ENCODE measurements at places on chromosomes 2 and 18.

DNA sequence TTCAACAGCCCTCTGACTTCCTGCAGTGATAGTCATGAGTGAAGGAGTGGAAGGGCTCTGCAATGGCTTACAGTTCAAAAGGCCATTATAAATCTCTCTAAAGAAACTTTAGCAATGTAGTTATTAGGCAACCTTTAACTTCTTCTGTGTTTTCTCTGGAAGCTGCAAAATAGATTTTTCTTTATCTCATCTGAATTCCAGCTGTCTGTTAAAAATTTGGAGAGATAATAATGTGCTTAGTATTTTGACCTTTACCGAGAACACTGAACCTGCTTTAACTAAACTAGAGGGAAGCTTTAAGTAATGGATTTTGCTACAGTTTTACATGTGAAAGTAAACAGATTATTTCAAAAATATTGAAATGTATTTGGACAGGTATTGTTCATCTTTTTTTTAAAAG lies 847.9 kb downstream of the ERBB4 start:
- DNase-seq = no peak

GRCh38 chr2:222025881-222026271 lies 272.9 kb downstream of the PAX3 start:
- DNase-seq = no peak

GRCh38 chr2:138867341-138867740 lies 87.2 kb upstream of the NXPH2 start:
- DNase-seq = no peak

DNA sequence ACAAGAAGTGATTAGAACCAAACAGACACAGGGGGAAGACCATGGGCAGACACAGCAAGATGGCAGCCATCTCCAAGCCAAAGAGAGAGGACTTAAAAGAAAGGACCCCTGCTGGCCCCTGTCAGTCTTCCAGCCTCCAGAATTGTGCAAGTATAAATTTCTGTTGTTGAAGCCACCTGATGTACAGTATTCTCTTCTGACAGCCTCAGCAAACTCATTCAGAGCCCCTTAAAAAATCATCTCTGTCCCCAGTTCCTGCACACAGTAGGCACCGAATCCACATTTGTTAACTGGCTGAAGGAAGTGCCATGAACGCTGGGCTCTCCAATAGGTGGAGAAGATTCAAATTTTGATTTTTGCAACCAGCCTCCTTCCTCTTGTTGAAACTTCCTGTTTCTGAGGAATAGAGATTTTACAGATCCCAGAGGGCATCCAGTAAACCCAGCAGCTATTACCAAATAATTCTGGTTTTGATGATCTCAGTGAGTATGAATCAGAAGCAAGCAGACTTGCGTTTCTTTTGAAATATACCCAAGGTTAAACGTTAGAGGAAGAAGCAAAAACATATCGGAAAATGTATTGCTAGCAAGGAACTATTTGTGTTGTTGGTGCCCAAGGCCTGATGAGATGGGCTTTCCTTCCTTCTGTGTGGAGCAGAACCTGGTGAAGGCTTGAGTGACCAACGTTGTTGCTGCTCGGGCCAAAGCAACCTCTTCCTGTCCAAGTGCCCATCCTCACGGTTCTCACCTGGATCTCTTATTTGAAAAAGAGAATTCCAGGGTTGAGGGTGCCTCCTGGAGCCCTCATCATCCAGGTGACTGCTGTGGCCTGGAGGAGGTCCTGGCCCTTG lies 47.7 kb upstream of the PLB1 start:
- DNase-seq = no peak

- no peak for DNase-seq
Measured at GRCh38 chr2:142865924-142866323, 11.5 kb upstream of the KYNU start.

DNA sequence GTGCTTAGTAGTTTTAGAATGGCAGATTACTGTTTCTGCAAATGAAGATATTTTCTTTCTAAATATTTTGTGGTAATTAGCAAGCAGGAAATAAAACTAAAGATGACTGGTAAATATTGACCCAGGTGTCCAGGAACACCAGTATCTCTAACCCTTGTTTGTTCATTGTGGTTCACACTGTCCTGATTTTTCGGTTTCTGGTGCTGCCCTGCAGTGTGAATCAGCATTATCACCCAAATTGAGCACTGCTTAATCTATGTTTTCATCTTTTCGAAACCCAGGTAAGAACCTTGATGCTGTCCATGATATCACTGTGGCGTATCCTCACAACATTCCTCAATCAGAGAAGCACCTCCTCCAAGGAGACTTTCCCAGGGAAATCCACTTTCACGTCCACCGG lies 167.4 kb downstream of the CAPN13 start:
- DNase-seq = no peak

DNA sequence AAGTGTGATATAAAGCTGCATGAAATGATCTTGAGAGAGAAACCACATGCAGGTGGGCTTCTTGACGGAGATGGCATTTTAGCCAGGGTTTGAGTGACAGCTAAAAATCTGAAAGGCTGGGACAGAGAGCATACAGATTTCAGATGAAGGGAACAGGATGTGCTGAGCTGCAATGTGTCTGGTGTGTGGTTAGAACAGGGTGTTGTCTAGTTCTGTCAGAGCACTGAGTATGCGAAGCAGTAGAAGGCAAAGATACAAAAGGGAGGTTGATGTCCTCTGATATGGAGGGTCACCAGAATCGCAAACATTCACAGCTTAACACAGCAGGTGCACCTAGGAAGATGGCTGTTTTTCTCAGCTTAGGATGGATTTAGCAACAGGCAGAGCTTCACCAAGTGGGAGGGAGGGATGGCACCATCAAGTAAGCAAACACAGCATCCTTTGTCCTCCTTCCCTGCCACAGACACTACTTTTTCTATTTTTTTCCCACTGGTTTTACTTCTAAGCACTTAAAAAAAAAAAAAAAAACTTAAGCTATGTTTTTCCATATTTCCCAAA lies 182.5 kb downstream of the TMX3 start:
- DNase-seq = no peak

DNA sequence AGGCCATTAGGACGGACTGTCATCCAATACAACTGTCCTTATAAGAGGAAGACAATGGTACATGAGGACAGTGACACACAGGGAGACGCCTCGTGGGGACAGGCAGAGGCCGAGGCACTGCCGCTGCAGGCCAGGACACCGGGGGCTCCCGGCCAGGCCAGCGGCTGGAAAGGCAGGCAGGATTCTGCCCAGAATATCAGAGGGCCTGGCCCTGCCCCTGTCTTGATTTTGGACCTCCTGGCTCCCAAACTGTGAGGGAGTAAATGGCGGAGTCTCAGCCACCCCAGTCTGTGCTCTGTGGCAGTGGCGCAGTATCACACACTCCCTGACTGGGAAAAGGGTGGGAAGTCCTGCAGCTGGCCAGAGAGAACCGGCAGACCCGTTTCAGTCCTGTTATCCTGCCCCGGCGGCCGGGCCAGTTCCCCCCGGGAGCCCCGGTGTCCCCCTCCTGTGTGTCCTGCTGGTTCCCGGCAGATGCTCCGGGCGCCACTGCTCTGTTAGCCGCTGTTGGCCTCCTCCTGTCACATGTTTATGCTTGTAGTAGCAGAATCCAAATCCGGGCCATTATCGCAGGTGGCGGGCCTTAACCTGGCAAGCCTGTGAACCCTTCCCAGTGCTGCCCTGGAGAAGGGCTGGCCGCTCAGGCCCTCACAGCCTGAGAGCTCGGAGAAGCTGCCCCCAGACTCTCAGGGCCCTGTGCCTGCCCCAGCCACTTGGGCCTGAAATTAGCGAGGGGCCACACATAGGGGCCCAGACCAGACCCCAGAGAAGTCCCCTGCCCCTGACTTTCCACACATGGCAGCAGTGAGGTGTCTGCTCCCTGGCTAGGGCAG lies 31.4 kb upstream of the TAF1B start:
- no peak for DNase-seq

DNA sequence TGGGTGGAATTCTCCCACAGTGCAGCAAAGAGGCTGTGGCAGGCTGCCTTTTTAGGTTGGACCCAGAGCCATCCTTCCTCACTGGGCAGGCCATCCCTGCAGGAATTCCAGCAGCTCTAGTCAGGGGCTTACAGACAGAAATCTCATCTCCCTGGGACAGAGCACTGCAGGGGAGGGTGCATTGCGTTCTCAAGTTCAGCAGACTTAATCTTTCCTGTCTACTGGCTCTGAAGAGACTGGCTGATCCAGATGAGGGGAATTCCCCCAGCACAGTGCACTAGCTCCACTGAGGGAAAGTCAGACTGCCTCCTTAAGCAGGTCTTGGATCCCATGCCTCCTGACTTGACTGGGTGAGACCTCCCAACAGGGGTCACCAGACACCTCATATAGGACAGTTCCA lies 899.7 kb upstream of the VRK2 start:
- no peak for DNase-seq

Measured in nephron progenitor cell (in vitro differentiated cells).